ENCODE measurements at places on chromosomes 4 and X.

DNA sequence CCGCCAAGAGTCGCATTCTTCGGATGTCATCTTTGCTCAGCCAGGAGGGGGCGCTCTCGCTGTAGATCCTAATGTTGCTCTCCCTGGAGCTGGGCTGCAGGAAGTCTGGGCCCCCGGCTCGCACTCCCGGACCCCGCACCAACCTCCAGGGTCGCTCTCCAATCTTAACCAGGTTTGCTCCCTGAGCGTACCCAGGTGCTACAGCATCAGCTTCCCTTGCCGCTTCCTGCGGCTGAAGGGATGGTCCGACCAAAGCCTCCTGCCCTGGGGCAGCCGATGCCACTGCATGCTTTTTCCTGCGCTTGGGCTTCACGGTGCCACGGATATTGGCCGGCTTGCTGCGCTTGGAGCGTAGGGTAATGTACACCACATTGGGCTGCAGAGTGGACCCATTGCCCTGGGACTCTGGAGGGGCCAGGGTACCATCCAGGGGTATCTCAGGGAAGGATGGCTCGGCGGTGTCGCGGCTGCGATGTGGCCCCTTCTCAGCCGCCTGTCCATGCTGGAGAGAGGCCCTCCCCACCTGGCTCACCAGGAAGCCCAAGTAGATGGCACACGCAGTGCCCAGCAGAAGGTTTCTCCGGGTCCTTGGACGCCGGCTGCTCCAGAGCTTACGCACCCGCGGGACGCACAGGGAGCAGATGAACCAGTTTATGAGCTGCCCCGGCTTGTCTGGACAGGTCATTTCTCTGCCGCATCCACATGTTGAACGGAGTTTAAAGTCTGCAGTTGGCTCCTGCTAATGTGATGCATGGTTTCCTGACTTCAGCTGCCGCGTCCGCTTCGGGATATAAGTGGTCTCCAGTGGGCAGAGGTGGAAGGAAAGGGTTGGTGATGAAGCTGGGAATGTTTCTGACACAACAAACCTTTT is 1.9 kb downstream of the GASK1B start:
- peak; percentile 5 for DNase-seq

DNA sequence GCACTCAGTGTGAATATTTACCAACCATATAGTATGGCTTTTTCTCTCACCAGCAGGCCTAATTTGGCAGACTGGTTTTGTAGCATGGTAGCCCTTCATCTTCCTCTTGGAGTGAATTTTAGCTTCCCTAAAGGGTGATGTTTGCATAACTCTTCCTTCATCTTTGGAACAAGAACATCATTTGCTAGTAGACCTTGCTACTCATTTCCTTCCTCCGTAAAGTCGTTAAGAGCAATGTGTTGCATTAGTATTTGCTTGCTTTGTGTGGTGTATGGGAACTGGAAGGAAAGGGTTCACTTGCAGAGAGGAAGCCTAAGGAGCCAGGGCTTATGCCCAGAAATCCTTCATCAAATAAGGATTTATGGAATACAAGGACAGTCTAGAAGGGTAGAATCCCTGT is 50.2 kb upstream of the PGRMC2 start:
- no peak for DNase-seq

DNA sequence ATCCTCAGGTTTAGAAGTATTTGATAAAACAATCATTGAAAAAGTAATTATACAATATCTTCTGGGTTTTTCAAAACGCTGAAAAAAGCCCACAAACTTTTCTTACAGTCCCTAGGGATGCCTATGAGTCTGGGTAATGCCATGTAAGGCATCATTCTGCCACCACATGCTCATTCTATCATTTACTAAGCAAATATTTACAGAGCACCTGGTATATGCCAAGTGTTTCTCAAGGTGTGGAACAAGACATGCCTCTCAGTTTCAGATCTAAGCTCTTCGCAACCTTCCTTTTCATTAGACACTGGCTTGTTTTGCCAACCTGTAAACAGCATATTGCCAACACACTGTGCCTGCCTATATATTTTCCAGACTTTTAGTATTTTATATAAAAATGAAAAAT is 17.7 kb downstream of the MID1 start:
- no peak for DNase-seq

- DNase-seq, result no peak
Observed at GRCh38 chrX:72031634-72032033, 100.1 kb downstream of the RTL5 start.

- no peak for DNase-seq
Observed at GRCh38 chrX:12329476-12329875, 191.2 kb downstream of the FRMPD4 start.

- no peak for DNase-seq
Observed at GRCh38 chr4:82652062-82652461, 90.3 kb upstream of the TMEM150C start.

DNA sequence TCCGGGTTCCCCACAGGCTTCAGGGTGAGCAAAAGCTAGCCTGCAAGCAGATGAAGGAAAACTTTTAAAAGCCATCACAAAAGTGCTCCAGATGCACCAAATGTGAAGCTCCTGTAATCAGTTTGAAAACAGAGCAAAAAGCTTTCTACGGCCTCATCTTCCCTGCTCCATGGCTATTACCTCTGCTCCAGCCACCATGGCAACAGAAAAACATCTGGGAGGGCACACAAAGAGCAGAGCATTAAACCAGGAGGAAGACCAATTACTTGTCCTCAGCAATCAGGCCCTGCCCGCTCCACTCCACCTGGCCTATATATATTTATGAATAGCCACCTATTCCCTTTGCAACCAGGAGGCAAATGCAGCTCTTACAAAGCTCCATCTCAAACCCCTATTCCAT is 33.6 kb downstream of the TMEM154 start:
- no peak for DNase-seq

DNA sequence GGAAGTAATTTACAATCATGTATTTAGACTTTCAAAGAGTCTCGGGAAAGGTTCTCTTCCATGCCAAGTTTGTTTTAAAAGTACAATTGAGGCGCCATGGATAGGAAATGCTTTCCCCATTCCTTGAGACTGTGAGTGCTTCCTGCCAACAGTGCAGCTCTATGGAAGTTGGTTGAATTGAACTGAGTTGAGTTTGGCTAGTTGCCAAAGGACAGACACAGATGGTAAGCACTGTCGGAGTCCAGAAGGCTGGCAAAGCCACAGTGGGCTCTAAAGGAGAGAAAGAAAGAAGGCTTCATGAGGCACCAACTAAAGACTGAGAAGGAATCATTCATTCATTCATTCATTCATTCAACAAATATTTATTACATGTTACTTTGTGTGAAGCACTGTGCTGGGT is 4.3 kb upstream of the KCNE5 start:
- DNase-seq, result no peak

Measured in CD4-positive, alpha-beta T cell treated with Interleukin-12 subunit alpha and Interleukin-12 subunit beta, for 1 hour (primary cell).